ENCODE measurements at places on chromosomes 2 and 18.
A peak's percentile ranks its signal among the peaks of the same experiment; 100 is the strongest.

- no peak for DNase-seq
These were observed 64.0 kb downstream of the NDUFA10 start for GRCh38 chr2:239960929-239961661.

DNA sequence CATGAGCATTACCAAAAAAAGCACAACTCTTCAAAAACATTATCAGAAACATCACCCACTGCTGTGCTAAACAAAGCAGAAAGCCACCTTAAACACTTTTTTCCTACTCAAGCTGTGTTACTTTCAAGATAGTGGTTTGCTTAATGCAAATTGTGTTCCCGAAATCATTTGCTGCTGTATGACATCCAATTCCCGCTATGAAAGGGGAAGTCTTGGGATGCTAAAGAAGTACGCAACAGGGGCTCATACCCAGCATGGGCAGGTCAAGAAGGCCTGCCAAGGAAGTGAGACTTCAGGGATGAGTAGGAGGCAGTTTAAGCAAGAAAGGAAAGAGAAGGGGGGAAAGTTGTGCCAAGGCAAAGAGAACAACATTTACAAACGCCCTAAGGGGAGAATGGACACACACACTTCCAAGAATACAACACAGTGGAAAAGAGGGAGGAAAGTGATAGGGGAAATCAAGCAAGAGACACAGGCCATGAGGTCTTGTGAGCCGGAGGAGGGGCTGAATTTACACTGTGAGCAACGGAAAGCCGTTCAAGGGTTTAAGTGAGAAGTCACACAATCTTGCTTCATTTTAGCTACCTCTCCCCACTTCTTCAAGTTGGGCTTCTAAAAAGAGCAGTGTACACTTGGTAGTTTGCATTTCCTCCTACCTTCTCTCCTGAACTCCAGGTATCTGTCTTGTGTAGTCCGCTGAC, 4.0 kb downstream of the PTPN2 start:
- no peak for DNase-seq

GRCh38 chr18:23213200-23213599, 77.9 kb downstream of the CABLES1 start:
- DNase-seq: no peak

GRCh38 chr2:19488009-19488691, 129.7 kb upstream of the OSR1 start:
- peak; percentile 78 for DNase-seq

DNA sequence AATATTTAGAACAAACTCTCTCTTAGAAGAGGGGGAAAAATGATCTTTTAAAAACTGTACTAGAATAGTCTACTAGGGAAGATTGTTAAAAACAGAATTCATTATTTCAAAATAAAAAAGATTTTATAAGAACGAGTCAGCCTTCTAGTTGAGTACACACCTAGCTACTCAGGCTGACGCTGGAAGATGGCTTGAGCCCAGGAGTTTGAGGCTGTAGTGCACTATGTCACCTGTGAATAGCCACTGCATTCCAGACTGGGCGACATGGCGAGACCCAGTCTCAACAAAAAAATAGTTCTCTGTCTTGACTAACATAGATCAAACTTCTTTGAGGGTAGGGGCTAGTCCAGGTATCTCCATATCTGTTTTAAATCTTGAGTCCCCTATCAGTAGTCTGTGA, 33.9 kb downstream of the ERLEC1 start:
- DNase-seq: no peak

- DNase-seq: no peak
These were observed 14.6 kb downstream of the ZNF519 start for GRCh38 chr18:14117606-14118005.

DNA sequence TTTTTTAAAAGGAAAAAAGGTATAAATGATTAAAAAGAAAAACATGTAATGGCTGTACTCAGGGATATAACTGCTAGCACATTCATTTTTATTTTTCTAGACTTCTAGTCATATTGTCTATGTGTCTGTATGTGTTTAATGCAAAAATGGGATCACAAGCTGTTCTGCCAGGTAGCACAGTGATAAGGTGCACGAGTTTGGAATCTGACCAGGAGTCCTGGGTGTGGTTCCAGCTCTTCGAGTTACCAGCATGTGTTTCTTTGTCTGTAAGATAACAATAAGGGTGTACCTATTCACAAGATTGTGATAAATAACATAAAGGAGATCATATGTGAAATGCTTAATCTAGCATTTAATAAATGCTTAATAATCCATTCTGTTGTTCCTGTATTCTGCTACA, 145.3 kb downstream of the PKP4 start:
- no peak for DNase-seq

GRCh38 chr2:119435081-119435952, 3.7 kb downstream of the TMEM37 start:
- DNase-seq: no peak

DNA sequence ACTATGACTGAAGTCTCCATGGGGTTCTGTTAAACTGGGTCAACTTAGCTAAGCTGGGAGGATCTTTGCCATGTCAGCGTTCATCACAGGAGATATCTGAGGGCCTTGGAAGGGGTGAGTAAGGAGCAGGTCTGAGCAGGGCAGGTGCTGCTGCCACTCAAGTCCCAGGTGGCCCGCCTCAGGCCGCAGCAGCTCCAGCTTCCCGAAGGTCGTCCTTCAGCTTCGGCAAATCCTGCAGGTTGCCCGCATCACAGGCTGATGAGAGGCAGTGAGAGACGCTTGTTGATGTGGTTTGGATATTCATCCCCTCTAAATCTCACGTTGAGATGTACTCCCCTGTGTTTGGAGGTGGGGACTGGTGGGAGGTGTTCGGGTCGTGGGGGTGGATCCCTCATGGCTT, 166.6 kb downstream of the VAPA start:
- no peak for DNase-seq

- no peak for DNase-seq
These were observed 1096.8 kb upstream of the GYPC start for GRCh38 chr2:125559186-125559585.

- DNase-seq: no peak
These were observed 16.8 kb upstream of the KLHL30 start for GRCh38 chr2:238121511-238122286.

DNA sequence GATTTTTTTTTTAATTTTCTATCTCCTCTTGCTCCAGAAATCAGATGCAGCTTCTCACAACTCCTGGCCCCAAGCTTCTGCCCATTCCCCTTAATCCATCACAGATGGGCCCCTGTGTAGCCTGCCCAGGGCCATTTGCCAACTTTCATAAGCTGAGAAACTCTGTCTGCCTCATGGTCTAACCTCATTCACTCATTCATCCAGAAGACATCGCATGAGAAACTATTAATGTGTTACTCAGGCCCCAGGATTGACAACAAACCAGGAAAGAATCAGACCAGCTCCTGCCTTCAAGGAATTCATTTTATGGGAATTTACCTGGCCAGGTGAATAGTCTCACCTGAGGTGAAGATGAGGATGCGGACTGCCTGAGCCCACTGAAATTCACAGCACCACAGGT, 35.0 kb downstream of the SLC14A2 start:
- DNase-seq: no peak

DNA sequence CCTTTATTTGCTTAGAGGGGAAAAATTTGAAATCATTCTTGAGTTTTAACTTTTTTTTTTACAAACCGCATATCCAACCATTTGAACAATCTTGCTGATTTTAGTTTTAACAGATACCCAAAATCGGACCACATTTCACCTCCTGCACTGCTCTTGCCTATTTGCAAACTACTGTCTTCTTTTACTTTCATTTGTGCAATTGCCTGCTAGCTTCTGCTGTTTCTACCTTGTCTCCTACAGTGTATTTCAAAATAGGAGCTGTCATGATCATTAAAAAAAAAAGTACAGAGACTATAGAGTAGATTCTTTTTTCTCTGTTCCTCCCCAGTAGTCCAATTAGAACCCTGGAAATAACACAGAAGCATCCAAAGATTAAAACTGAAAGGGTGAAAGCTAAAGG, 1081.2 kb downstream of the SOCS6 start:
- no peak for DNase-seq

DNA sequence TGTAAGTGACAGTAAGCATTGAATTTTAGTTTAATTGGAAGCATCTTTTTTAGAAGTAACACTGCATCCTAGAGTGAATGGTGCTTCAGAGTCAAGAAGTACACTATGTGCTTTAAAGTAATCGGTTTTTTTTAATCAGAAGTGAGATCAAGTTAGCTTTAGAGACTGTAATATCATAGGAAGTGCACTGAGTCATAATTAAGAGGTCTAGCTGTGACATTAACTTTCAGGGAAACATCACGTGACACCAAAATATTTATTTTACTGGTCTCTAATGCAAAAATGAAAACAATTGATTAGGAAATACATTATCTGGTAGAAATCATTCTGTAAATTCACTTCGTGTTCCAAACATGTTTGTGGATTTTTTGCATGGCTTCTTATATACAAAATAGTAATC, 55.3 kb upstream of the KYNU start:
- DNase-seq: no peak

- no peak for DNase-seq
These were observed 7.2 kb upstream of the CRYGB start for GRCh38 chr2:208153156-208153555.

- no peak for DNase-seq
These were observed 66.9 kb downstream of the COPS7B start for GRCh38 chr2:231853105-231853504.

GRCh38 chr18:41624460-41624859, 330.6 kb upstream of the PIK3C3 start:
- peak; percentile 49 for DNase-seq

DNA sequence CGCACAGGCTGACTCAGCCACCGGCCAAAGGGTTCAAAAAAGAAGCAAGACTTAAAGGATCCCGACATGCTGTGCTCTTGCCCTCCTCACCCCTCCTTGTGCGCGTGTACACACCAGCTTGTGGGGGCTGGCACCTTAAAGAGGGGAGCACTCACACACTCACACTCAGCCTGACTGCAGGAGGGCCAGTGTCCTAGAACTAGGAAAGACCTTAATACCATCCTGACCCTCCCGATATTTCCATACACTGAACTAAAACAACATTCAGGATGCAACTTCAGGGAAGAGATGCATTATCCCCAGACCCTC, 5.6 kb downstream of the PKDCC start:
- DNase-seq: no peak

- DNase-seq: no peak
These were observed 64.4 kb downstream of the GREB1 start for GRCh38 chr2:11598228-11598731.

DNA sequence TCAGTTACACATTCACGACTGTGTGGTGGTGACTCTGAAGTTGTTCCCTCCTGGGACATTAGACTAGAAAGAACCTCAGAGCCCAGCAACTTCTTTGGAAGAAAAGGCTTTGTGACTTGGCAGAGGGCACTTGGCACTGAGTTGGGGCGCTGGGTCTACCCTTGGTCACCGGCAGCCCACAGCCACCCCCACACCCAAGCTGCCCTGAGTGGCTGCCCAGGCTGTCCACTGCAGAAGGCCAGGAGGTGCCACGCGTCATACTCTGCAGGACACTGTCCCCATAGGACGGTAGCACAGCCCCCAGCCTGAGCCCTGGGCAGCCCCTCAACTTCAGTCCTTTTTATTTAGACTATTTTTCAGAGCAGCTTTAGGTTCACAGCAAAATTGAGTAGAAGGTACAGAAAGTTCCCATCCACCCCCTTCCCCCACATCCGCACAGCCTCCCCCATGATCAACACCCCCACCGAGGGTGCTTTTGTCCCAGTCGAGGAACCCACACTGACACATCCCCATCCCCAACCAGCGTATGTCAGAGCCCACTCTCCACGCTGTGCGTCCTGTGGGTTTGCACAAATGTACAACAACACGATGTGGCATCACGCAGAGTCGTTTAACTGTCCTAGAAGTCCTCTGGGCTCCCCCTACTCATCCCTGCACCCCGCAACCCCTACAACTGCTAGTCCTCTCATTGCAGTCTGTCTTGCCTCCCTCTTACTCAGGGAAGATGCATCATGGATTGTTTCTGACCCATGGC, 1.1 kb downstream of the PRLH start:
- DNase-seq: no peak

DNA sequence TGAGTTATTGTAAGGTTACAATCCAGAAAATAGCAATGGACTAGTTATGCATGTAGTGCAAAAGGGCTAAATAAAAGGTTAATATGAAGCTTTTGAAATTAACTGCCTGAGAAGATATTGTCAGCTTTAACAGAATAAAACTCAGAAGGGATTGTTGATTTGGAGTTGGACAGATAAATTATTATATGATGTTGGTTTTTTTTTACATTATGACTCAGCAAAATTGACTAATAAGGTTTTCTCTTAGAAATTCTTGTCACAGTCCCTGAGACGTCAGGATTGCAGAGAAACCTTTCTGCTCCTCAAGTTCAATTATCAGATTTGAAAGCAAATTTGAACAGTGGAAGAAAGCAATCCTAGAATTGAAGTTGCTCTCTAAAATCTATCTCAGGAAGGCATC, 946.9 kb downstream of the CBLN2 start:
- no peak for DNase-seq

DNA sequence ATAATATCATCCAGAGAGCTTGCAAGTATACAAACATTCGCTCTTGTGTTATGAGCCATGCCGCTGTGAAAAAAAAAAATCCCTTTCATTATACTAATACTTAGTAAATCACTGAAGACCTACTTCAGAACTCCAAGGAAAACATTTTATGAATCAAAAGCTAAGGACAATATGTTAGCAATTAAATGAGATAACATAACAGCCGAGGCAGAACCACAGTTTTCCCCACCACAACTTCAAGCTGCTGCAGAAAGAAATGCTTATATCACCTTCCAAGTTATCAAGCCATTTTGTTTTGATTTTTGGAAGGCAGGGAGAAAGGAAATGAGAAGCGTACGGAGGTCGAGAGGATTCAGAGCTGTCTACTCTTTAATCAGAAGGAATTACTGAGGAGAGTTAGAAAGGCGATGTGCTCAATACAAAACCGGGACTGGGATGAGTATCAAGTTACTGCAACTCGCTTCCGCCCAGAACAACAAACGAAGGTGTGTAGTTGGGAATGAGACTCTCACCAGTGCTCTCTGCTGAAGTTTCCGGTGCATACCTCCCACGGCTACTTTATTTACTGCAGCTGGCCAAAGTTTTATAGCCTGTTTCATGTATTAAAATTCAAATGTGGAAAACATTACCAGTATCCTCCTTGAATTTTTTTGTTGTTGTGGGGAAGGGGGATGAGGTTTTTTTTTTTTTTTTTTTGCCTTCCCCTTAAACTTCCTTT, 292.2 kb upstream of the CCDC68 start:
- DNase-seq: no peak

DNA sequence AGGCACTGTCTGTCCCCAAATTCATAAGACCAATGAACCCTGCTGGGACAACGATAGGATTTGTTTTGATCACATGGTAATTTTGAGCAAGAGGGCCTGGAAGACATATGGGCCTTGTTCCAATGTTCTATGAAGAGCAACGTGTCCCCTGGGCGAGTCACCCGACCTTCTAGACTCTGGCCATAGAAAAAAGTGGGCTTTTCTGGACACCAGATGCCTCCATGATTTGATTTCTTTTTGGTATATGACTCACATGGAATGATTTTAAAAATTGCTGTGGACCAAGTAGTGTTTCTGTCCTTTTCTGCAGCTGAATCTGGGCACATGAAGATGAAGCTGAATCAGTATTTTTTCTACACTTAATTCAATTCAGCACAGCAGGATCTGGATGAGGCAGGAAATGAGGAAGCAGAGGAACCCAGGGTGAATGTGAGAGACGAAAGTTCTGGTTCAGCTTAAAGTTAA, 104.9 kb downstream of the CDC42EP3 start:
- DNase-seq: peak; percentile 79

Data from HCEC 1CT (cell line).